CD4-positive, alpha-beta T cell (primary cell): ENCODE measurements at places on chromosomes 3 and 15. TPM values are rescaled to one million over a fixed set of nuclear protein-coding genes. Genes with fewer than 3 reads are reported as not detected.
A peak's percentile ranks its signal among the peaks of the same experiment; 100 is the strongest.

DNA sequence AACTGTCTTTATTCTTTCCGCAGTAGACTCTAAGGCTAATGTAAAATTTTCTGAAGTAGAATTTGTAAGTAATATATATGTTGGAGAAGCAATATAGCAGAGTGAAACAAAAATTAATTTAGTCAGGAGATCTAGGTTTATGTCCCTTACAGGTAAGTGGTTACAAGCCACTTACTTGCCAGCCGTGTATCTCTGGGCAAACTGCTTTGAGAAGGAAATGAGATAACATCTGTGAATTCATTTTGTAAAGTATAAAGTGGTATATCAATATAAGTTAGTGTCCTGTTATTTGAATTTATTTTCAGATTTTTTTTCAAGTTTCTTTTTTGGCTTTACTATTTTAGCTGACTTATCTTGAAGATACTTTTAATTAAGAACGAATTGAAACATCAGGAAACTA is 5.5 kb downstream of the DAZL start:
- DNase-seq = no peak

The SCAMP5 gene
- 6.4 TPM for total RNA-seq

GRCh38 chr3:64827431-64827830 is 139.6 kb upstream of the ADAMTS9 start:
- DNase-seq = no peak

DNA sequence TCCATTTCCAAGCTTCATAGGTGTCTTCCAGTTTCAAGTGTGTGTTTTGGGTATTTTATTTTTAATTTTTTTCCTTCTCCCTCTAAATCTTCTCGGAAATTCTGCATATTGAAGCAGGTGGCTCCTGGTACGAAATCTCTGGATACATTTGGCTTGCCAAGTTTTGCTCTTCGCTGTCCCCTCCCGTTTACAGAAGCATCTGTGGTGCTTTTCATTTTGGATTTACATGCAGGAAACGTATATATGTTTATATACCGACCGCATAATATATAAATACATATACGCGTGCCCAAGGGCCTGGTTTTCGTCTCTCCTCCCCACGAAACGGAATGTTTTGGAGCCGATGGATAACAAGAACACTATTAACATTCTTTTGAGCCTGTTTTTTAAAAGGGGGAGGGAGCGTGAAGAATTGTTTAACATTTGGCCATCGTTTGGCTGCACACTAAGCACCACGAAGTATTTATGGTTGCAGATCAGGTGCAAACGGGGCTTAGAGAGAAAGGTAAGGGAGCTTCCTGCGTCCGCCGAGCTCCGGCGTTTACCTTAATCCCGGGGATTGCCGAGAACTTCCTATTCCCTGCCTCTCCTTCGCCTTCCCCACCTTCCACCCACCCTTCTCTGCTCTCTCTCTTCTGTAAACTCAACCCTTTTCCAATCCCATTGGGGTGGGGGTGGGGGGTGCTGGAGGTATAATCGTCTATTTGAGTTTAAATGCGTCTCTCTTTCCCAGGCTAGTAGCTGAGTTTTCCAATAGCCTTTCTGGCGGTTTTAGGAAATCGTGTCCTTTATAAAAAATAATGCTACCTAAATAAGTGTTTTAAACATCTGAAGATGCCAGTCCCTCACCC is 1.1 kb upstream of the NLGN1 start:
- DNase-seq = no peak

GRCh38 chr15:73296609-73297353 is 72.0 kb downstream of the HCN4 start:
- DNase-seq = no peak

- DNase-seq = peak; percentile 24
Measured at GRCh38 chr3:100401674-100402041, 319 bp downstream of the LNP1 start.

The TLR9 gene
- 0.17 TPM for total RNA-seq

The SPESP1 gene
- not detected for total RNA-seq

DNA sequence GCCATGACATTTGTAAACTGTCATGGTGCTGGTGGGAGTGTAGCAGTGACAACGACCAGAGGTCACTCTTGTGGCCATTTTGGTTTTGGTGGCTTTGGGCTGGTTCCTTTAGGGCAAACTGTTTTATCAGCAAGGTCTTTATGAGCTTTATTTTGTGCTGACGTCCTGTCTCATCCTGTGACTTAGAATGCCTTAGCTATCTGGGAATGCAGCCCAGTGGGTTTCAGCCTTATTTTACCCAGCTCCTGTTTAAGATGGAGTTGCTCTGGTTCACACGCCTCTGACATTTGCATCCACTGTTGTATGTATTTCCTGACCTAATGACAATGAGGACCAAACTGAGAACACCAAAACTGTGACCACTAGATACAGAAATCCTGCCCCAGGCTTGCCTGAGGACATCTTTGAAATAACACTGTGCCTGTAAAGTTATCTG is 37.6 kb downstream of the RAB8B start:
- DNase-seq = no peak

- no peak for DNase-seq
Measured at GRCh38 chr3:130761730-130762311, 15.2 kb upstream of the PIK3R4 start.

- no peak for DNase-seq
Measured at GRCh38 chr3:158912188-158912587, 110.3 kb downstream of the MFSD1 start.

The TBC1D21 gene
- not detected for total RNA-seq

GRCh38 chr3:138282836-138283235 is 46.8 kb downstream of the NME9 start:
- no peak for DNase-seq

The BNIP2 gene
- 109 TPM for total RNA-seq

The CPA3 gene
- not detected for total RNA-seq

DNA sequence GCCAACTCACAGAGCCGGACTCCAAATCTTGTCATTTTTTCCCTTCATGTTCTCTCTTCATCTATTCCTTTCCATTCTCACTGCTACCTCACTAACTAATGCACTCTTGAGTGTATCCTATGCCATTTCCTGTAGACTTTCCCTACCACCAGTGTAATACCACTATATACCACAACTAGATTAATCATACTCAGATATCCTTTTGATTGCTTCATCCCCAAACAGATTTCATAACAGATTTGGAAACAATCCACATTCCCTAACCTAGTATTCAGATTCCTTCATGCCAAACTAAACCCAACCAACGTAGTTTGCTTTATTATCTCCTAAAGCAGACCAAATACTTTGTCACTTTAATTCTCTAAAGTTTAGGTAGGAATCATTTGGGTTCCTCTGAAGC is 2.6 kb upstream of the PLOD2 start:
- no peak for DNase-seq

The KBTBD13 gene
- total RNA-seq = not detected

GRCh38 chr3:172142051-172142863 is 102.9 kb downstream of the FNDC3B start:
- DNase-seq = no peak

- no peak for DNase-seq
Measured at GRCh38 chr3:177832880-177833279, 635.6 kb upstream of the TBL1XR1 start.

DNA sequence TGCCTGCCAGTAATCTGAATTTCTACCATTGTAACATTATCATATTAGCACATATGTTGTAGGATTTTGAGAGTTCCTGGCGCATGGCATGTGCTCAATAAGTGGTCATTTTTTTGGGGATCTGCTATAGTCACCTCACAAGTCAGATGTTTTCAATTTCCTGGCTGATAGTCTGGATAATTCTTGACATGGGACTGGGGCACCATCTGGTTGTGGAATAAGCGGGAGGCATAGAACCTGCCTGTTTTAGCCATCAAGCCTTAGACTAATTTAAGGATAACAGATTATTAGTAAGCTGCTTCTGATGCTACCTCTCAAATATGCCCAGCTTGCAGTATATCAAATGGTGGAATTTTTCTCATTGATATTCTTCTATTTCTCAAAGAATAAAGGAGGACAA is 39.1 kb downstream of the GASK1A start:
- no peak for DNase-seq

DNA sequence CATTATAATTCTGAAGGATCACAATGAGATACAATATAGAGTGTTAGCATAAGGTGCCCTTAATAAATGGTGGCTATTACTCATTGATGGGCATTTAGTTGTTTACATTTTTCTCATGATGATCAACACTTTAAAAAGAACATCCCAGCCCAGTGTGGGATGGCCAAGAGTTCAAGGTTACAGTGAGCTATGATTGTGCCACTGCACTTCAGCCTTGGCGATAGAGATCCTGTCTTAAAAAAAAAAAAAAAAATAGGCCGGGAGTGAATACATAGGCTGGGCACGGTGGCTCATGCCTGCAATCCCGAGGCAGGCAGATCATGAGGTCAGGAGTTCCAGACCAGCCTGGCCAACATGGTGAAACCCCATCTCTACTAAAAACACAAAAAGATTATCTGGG is 1.6 kb upstream of the FXR1 start:
- no peak for DNase-seq

DNA sequence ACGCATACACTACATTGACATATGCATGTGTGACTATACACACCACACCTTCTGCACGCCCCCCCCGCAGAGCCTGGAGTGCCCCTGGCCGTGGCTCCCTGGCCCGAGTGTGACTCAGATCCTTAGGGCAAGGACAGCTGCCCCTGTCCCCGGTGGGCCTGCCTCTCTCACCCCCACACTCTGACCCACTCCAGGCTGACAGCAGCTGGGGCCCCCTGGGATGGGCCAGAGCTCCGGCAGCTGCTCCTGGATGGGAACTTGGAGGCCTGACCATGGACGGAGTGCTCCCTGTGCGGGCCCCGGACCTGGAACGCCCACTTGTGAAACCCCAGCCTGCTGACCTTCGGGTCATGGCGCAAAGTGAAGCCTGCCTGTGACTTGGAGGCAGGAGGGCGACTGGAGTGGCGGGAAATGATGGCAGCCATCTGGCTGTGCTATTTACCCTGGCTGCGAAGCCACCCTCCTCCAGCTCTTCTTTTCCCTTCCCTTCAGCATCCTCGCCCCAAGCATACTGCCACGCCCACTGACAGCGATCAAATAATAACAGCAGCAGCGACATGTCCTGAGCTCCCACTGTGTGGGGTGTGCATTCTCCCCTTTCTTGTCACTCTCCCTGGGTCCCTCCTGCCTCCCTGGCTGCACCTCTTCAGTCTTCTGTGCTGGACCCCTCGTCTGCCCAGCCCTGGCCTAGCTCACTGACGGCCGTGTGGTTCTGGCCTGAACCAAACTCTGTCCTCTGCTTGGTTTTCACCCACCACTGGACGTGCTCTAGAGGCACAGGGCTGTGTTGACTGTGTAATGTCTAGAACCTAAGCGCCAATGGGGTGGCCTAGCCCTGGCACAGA is 90.7 kb upstream of the MEF2A start:
- DNase-seq = no peak

DNA sequence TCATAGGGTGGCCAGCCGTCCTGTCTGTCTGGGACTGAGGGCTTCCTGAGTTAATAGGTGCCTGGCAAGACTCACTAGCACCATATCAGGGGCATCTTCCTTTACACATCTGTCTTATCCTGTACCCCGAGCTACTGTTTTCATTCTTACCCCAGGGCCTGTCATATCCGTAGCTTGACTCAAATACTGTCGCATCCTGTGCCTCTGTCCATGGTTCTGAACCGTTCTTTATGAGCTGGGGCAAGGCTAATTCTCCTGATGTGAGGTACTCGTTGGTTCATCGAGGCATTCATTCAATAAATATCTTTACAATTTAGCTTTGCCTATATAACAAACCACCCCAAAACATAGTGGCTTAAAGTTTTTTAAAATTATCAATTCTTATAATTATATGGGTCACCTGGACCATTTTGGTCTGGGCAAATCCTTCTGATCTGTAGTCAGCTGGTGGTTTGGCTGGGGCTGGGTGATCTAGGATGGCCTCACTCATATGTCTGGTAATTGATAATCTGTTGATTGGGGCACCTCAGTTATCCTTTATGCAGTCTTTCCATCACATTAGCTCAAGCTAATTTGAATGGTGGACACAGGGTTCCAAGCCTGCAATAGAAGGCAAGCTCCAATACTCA is 121.2 kb downstream of the TLE3 start:
- DNase-seq = peak; percentile 38

DNA sequence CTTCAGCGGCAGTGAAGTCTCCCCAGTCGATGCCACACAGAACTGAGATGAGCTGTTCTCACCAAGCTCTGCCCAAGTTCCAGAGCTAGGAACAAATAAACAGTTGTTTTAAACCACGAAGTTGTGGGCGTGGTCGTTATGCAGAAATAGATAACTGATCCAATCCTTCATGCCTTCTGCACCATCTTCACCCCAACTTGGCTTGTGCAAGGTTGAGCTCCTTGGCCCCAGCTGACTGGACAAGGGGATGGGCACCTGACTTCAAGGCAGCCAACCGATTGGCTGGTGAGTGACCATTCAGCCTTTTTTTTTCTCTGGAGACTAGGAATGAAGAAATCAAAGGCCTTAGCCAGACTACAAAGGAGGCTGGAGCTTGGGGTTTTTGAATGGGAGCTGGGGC is 23.9 kb downstream of the LINGO1 start:
- DNase-seq = no peak

The RTP1 gene
- total RNA-seq = not detected

GRCh38 chr3:39205919-39206516 is 13.6 kb upstream of the XIRP1 start:
- DNase-seq = no peak

The CPNE9 gene
- total RNA-seq = 0.33 TPM

The FSIP1 gene
- total RNA-seq = 0.22 TPM

- DNase-seq = no peak
Measured at GRCh38 chr3:7271631-7272030, 410.7 kb downstream of the GRM7 start.

GRCh38 chr15:49122541-49123062 is 32.8 kb downstream of the COPS2 start:
- no peak for DNase-seq

GRCh38 chr15:39304201-39304841 is 276.6 kb upstream of the THBS1 start:
- no peak for DNase-seq

DNA sequence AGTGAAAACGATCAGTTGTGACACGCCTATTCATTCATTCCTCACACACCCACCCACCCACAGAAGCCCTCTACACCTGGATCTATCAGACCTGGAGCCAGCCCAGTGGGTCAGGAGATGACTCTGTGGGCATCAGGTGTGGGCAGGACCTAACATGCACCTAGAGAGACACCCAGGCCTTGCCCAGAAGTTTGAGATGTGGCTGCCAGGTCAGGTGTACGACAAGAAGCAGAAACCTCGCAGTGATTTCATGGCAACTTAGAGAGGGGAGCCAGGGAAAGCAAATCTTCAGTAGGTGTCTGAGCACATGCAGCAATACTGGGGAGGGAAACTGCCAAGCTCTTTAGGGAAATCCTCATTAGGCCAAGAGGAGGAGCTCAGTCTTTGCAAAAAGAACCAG is 264.7 kb upstream of the ROPN1 start:
- DNase-seq = no peak

DNA sequence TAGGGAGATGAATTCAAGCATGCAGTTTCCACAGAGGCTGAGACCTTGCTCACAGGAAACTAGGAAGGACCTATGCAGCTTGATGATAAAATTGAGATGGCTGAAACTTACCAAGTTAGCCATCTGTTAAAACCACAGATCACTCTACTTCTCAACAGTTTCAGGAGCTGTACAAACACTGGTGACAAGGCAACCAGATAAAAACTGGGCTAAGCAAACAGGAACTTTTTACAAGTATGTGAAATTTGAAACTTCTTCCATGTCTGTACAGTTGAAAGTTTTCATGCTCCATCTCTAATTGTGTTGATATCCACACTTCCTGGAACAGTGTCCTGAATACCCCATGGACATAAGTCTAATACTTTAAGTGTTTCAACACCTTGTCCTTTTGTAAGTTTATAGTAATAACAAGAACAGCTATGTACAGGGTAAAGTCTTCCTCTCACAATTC is 78.2 kb downstream of the FAIM start:
- DNase-seq = no peak
